ENCODE measurements at places on chromosomes 11 and 22.

DNA sequence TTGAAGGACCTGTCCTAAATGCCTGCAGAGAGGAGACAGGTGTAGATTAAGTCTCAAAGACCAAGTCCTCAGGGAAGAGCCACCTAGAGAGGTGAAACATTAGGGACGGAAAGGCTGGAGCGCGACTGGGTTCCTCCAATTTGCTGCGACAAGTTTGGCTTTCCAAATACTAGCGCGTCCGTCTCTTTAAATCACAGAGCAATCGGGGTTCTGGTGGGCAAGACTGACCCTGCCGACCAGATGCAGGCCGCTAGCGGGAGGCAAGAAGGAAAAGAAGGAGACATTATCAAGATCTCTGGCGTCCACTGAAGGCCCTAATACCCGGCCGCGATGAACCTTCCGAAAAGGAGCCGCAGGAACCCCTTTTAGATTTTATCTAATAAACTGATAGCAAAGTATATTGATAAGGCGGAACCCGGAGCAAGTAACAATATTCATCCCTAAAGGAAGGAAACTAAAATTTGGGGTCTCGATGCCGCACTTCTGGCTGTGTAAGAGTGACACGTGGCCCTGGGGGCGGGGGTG, 128.2 kb upstream of the C11orf58 start:
- DNase-seq, result no peak

DNA sequence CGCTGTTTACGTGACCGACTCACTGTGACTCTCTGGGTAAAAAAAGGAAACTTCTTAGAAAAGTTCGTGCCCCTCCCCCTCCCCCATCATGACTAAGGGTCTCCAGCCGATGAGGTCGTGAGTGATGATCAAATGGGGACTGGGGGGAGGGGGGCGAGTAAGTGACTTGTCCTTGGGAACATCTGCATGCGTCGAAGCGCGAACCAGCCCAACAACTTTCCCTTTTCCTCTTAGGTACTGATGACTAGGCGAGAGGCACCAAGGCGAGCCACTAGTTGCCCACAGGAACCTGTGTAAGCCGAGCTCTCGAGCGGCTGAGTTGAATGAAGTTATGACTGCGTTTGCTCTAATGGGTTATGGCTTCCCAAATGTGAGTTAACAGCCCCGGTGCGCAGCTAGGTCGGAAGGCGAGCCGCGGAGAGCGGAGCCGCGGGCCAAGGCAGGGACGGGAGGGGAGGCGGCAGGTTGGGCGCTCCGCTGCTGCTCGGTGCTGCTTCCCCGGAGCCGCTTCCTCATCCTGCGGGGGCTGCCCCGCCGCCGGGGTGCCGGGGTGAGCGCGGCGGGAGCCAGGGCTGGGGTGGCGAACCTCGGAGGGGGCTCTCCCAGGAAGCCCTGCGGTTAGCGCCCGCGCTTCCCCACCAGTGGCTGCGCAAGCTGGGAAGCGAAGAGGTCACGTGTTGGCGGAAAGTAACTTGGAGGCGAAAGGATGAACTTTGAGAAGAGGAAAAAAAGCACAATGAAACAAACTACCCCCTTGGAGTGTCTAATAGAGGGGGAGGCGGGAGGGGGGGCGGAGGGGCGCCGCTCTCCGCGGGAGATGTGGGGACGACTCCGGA, 22.1 kb upstream of the BDNF start:
- DNase-seq, result no peak

- DNase-seq, result no peak
These were observed 183.7 kb upstream of the CADM1 start for GRCh38 chr11:115687934-115688333.

GRCh38 chr22:49014227-49015201, 813.2 kb downstream of the BRD1 start:
- DNase-seq, result no peak

DNA sequence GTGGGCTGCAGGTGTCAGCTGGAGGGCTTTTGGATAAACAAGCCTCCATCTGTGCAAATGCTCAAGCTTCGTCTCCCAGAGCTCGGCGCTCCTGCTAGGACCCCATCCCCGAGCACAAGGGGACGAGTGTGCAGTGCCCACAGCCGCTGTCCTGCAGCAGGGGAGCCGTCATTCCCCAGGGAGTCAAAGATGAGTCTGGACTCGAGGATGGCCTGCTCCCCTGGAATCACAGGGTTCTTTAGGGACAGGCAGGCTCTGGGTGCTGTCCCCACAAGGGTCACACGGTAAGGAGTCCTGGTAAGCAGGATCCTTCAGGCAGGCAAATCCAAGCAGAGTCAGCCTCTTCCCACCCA, 50.2 kb downstream of the APOL1 start:
- no peak for DNase-seq

- DNase-seq, result no peak
These were observed 32.3 kb downstream of the TRIM29 start for GRCh38 chr11:120105576-120105975.
